ENCODE measurements at places on chromosomes 1 and 21.

GRCh38 chr21:40668555-40669275, 178.2 kb downstream of the DSCAM start:
- DNase-seq = no peak

DNA sequence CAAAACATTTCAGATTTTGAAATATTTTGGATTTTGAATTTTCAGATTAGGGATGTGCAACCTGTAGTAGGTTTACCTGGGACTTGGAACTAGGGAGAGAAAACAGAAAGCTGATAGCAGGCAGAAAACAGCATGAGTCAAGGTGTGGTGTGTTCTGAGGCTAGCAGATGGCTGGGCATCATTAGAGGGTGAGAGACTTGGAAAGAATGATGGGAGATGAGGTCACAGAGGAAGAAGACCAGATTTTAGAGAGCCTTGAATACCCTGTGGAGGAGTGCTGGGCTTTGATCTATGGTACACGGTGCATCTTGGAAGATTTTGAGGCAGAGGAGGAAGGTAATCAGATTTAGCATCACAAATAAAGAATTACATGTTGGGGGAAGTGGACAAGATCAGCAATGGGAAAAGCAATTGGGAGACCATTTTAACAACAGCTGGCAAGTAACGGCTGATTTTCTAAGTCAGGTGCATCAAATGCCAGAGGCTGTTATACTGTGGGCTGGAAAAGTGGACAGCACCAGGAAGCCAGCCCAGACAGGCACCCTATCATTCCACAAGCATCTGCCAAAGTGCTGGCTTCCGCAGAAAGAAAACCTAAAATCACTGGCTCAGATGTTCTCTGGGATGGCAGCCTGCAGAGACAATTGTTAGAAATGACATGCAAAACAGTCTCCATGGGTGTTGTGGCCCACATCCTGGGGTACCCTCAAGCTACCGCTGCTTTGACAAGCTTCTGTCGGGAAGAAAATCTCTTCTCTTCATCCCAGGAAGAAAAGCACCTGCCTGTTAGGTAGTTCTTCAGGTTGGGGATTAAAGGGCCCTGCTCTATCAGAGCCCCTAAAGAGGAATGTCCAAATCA, 30.9 kb upstream of the CAMK1G start:
- no peak for DNase-seq

- DNase-seq = no peak
Observed at GRCh38 chr1:197235355-197235754, 32.7 kb upstream of the CRB1 start.

DNA sequence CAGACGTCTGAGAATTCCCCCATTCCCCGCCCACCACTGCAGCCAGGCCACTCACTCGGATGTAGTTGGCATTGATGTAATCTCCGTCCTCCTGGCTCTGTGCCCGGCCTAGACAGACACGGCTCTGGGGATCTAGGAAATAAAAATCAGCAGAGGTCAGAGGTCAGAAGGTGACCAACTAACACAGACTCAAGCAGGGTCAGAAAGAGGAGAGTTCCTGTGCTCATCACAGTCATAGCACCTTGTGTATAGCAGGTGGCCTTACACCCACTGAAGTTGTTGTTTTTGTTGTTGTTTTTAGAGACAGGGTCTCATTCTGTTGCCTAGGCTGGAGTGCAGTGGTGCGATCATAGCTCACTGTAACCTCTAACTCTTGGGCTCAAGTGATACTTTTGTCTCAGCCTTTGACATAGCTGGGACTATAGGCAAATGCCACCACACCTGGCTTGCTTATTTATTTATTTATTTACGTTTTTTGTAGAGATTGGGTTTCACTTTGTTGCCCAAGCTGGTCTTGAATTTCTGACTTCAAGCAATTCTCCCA, 4.9 kb downstream of the PTPN7 start:
- DNase-seq = no peak

GRCh38 chr1:64518692-64519481, 49.0 kb downstream of the CACHD1 start:
- DNase-seq = no peak

- DNase-seq = peak; percentile 95
Observed at GRCh38 chr1:28172713-28173150, 3.8 kb downstream of the PTAFR start.

DNA sequence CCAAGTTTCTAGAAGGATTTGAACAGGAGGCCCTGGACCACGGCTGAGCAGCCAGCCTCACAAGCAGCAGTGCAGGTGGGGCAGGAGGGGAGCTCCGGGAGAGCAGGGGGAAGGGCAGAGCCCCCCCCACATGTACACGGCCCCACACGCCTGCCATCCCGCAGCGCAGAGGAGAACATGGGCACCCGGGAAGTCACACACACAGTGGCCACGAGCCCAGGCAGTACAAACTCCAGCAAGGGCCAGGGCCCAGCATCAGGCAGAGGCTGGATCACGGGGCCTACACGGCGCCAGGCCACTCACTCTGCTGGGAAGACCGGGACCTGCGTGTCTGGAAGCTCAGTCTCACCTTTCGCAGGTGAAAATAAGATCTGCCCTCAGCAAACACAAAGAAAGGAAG, 5.2 kb downstream of the SUMO3 start:
- DNase-seq = no peak

GRCh38 chr21:29287383-29287782, 11.3 kb upstream of the BACH1 start:
- no peak for DNase-seq

DNA sequence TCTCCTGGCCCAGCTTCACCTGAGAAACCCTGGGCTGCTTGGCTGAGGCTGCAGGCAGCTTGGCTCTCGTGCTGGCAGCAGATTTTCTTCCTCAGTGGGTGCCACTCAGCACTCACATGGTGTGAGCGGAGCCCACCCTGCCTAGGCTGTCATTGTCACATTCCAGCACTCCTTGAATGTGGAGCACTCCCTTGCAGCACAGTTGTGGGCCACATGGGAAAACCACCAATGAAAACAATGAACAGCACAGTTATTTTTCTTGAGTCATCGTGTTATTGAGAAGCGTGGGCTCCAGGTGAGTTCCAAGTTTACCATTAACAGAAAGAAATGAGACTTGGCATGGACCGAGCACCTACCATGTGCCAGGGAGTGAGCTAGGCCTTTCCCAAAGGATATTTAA, 27.2 kb upstream of the TRIM67 start:
- no peak for DNase-seq

GRCh38 chr1:94113589-94114226, 7.2 kb downstream of the ABCA4 start:
- no peak for DNase-seq

GRCh38 chr1:218694636-218695035, 349.5 kb downstream of the TGFB2 start:
- DNase-seq = no peak

GRCh38 chr1:1069056-1069710, 4.9 kb downstream of the RNF223 start:
- peak; percentile 88 for DNase-seq

DNA sequence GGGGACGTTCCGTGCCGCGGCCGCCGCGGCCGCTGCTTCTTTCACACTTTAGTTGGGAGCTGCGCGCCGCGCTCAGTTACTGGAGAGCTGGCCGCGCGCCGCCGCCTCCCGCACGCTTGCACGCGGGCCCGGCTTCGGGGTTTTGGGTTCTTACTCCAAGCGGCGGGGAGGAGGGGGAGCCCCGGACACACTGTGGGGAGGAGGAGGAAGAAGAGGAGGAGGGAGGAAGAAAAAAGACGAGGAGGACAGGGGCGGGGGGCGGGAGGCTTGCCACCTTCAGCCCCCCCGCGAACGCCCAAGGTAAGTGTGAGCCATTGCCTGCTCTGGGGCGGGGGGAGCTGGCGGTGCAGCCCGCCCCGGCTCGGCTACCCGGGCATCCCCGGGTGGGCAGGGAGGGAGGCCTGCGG, 243 bp downstream of the C1orf21 start:
- no peak for DNase-seq

GRCh38 chr1:72278461-72278860, 3.9 kb downstream of the NEGR1 start:
- no peak for DNase-seq

GRCh38 chr1:236303675-236304074, 21.9 kb upstream of the ERO1B start:
- DNase-seq = no peak

GRCh38 chr1:54882519-54882918, 4.5 kb downstream of the DHCR24 start:
- DNase-seq = no peak

- DNase-seq = no peak
Observed at GRCh38 chr1:39632682-39633417, 6.6 kb downstream of the HEYL start.

DNA sequence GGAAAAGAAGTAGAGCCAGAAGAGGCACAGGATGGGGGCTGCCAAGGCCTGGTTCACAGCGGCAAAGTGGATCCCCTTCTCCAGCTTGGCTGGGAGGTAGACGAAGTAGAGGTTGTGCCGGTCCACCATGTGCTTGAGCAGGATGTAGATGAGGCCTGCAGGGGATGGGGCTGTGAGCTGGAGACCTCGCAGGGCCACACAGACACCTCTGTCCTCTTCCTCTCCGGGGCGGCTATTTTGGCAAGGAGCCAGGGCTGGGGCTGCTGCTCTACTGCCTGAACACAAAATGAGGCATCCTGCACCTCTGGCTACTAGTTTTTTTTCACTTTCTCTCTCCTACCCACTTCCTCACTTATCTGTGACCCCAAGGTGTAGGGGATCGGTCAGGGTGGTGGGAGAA, 32.3 kb downstream of the TMEM63A start:
- DNase-seq = peak; percentile 85

DNA sequence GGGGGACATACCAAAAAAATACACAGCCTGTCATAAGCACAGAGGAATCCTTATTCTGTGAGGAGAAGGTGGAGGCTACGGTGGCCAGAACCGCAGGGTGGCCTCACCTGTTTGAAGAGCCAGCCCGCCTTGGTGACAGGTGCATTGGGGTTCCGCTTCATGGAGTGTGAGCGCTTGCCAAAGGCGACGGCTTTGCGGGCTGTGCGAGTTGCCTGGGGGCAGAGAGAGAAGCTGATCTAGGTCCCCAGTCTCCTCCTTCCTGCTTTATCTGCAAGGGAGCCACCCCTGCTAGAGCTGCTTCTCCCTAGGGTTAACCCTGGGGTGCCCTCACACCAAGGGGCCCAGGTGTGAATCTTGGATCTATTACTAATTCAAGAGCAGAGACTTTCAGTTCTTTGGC, 54.3 kb upstream of the GOLT1A start:
- DNase-seq = peak; percentile 76

DNA sequence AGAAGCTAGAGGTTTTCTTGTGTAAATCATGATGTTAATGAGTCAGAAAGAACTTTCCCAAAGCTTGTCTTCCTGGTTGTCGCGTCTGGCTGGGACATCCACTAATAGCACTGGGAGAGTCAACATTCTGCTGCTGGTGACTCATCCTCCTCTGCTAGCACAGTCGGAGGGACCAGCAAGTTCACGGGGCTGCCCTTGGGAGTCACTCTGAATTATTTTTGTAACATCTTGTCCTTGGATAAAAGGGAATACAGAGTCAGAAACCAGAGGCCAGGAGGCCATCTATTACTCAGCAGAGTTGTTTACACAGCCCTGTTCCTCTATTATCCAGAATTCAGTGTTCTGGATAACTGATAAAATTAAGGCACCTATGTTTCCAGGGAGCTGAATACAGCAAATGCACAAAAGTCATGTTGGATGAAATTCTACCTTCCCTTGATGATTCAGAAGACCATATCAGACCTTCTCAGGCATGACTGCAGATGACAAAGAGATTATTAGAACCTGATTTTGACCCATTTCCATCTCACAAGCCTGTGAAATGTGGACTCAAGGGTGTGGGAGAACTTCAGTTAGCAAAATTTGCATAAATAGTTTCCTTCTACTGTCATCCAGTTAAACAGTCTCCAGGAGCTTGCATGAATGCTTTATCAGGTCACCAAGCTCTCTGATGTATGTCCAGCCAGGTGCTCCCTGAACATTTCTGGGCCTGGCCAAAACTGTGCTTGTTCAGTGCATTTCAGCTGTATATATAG, 68.1 kb downstream of the JAK1 start:
- no peak for DNase-seq

GRCh38 chr1:218299416-218299815, 14.3 kb downstream of the RRP15 start:
- DNase-seq = peak; percentile 18

DNA sequence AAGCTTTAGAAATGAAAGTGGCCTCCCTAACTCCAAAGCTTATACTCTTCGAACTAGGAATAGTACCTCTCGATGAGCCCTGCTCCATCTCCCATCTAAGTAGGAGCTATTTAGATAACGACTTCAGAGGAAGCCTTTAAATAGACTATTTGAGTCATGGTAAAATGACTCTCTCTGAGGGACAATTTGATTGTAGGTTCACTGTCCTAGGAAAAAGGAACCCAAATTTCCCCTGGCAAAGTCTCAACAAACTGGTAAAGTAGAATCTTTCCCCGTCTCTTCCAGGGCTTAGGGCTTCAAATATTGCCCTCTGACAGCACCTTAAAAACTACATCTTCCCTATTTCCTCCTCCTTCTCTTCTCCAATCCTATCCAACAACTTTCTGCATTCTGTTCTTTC, 2.0 kb upstream of the FCER1A start:
- no peak for DNase-seq

DNA sequence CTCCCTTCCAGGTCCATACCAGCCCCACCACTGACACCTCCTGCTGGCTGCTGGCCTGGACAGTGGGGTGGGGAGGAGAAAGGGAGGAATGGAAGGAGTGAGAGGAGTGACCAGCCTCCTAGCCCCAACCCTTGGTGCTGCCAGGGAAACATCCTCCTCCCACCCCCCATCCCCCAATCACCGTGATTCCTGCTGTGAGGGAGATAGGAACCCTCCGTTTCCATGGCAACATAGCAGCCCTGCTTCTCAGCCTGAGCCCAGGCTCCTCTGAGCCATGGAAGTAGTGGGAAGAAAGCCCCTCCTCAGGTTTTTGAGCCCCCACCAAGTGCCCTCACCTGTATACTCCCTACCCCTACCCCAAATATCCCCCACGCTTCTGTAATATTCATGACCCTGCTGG, 44.4 kb upstream of the SCMH1 start:
- no peak for DNase-seq

DNA sequence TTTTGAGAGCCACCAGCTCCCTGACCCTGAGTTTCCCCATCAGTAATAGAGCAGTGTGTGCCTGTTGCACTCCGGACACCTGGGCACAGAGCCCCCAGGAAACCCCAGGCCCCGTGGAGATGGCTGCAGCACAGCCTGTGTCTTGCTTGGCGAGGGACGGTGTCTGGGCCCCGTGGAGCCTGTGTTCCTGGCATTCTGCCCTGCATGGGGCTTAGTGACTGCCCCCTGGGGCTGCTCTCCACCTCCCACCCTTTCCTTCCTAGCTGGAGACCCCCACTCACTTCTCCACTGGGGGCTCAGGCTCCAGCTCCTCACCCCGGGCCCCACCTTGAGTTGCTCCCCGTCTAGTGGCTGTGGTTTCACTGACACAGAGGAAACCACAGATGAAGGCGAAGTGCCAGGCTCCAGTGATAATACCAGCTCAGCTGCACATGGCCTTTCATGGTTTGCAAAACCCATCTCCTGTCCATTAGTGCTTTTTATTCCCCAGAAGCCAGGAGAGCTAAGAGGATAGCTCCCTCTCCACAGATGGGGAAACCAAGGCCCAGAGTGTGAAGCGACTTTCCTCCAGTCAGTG, 39.4 kb downstream of the DMRTB1 start:
- peak; percentile 52 for DNase-seq

GRCh38 chr1:212205843-212206242, 79.4 kb upstream of the PPP2R5A start:
- DNase-seq = no peak

GRCh38 chr1:37926038-37926924, 20.6 kb downstream of the INPP5B start:
- DNase-seq = no peak

GRCh38 chr1:228992907-228993535, 257.7 kb downstream of the RHOU start:
- DNase-seq = no peak

Data from RPMI8226 (cell line).